ENCODE measurements at places on chromosomes 3 and 15.

DNA sequence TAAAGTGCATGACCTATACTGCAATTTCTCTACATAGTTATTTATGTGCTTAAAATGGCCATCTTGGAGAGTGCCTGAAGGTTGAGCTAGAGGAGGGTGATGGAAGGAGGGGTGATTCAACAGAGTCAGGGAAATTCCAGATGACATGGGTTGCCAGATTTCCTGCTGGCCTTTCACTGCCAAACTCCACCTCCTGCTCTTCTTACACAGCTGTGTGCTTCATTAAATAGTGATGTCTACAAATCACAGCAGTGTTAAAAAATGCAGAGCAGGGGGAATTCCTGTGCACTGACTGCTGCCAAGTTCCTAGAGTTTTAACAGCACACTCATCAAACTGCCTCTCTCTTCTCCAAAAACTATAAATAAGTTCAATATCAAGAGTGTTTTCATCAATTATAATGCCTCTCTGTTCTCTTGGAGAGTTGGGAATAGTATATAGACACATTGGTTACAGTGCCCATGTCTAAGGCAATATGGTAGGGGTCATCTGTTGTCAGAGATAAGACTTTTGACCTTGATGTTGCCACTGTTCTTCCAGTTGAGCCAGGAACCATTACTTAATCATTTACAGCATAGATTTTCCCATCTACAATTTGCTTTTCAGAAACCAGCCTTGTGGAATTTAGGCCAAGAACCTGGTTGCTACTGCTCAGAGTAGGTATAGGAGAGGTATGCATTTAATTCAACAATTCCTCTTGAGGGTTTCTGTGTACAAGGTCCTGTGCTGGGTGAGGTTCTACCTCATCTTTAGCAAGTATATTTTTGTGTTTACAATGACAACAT lies 79.6 kb downstream of the TP63 start:
- no peak for DNase-seq

DNA sequence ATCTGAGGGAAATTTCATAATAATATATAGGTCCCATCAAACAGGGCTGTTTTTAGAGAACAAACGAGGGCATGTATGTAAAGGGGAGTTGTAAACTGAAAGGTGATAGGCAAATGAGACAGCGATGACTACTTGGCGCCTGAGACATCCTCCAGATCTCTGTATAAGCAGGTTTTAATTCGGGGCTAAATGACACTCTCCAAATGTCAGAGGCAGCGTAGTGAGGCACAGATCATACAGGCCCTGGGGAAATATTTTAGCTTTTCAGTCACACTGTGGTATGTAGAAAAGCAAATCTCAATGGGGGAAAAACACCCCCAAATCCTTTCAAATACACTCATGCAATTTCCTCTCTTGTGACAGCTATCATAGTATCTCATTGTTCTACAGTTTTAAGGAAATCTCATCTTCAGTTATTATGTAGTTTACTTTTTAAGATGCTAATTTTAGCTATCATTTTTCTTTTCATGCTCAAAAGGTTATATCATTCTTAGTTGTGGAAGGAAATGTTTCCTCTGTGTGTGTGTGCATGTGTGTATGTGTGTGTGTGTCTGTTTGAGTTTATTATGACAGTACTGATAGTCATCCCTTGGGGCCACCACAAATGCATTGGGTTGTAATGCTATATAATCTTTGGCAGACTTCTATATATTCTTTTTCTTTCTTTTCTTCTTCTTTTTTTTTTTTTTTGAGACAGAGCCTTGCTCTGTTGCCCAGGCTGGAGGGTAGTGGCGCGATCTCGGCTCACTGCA lies 1.1 kb downstream of the TPRG1 start:
- DNase-seq, result no peak

DNA sequence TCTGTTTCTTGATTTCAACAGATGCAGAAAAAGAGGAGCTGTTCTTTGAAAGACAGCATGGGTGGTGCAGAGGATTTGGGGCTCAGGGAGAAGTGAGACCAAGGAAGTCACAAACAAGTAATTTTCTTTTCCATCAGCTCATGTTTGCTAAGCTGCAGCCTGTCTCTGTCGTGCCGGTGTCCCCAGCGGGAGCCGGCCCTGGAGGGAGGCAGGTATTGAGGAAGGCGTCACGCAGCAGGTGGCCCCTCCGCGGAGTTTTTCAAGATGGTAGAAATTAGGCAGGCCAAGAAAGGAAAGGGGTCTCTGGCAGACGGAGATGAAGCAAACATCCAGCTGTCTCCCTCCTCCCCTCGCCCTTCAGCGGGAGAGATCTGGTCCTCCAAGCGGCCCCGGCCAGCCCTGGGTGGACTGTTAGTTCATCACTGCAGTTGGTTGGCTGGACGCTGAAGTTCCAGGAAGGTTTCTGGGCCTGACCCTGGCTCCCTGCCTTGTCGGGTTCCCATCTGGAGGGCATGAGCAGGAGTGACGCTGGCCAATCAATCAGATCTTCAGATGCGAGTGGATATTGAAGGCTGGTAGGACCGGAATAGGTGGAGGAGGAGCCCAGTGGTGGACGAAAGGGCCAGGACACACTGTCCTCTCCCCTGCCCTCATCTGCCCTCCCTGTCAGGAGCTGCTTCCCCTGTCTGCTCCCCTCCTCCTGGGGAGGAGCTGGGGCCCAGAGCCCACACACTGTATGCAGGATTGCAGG lies 27.7 kb upstream of the MUC4 start:
- DNase-seq, result no peak

GRCh38 chr3:33144433-33144832 lies 30.6 kb downstream of the CRTAP start:
- DNase-seq, result no peak

DNA sequence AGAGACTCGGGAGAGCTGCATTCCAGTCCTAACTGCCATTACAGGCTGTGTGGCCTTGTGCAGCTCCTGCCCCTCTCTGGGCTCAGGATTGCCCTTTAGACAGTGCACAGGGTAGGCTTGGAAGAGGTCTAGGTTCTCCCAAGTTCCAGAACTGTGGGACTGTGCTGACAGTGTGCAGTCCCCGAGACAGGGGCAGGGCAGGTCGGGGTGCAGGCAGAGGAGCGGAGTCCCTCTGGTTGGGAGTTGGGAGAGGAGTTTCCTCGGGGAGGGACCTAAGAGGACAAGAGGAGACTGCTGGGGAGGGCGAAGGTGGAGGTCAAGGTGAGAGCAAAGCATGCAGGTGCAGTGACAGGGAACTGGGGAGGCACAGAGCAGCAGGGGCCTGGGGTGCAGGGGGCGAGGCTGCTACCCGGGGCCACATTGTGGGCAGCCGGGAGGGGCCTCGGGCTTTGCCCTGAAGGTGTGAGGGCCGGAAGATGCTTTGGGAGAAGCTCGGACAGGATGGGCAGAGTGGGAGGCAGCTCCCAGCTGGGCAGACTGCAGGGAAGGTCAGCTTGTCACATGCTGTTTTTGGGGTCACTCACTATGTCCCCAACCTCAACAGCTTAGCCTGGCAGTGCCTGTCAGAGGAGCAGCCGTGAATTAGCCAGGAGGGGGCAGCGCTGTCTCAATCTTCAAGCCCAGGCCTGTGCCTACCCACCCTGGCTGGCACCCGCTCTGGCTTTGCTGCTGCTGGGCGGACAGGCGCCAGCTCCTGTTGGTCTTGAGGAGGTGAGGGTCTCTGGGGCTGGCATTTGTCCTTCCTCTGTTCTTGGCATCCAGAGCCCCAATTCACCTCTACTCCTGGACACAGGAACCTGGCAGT lies 15.4 kb upstream of the CSPG4 start:
- no peak for DNase-seq

DNA sequence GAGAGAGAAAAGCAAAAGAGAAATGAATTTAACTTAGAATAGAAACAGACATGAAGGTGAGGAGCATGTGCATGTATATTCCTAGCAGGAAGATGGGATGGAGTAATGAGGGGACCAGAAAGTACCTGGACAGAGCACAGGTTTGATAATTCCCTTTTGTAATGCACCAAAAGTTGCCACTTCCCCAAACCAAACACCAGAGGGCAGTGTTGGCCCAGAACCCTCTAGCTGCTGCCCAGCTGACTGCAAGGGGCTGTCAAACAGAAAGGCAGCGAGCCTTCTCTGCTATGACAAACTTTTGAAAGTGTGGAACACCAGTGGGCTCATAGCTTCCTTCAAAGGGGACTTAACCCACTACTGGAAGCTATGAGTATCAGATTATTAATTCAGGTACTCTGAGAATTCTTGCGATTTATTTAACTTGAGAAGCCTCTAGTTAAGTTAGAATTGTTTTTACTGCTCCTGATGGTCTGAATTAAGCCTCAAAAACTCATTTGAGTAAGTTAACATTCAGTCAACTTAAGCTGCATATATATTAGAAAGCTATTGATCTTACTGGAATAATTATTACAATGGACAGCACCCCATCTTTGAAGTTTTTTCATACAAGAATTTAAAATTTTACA lies 234.9 kb downstream of the NEK10 start:
- DNase-seq, result peak; percentile 51

- no peak for DNase-seq
These were observed 55.5 kb downstream of the TM2D3 start for GRCh38 chr15:101596633-101597032.

GRCh38 chr15:89728254-89728653 lies 22.8 kb downstream of the MESP1 start:
- DNase-seq, result no peak

- no peak for DNase-seq
These were observed 221.7 kb upstream of the TLE3 start for GRCh38 chr15:70319466-70319865.

- no peak for DNase-seq
These were observed 18.6 kb downstream of the THSD4 start for GRCh38 chr15:71133747-71134472.

- DNase-seq, result no peak
These were observed 118.2 kb upstream of the GOLIM4 start for GRCh38 chr3:168213920-168214319.

- DNase-seq, result no peak
These were observed 394.1 kb downstream of the PTPRG start for GRCh38 chr3:61955483-61955882.

- no peak for DNase-seq
These were observed 8.3 kb downstream of the TADA3 start for GRCh38 chr3:9783954-9784353.

GRCh38 chr3:64575211-64575844 lies 112.5 kb downstream of the ADAMTS9 start:
- DNase-seq, result no peak

DNA sequence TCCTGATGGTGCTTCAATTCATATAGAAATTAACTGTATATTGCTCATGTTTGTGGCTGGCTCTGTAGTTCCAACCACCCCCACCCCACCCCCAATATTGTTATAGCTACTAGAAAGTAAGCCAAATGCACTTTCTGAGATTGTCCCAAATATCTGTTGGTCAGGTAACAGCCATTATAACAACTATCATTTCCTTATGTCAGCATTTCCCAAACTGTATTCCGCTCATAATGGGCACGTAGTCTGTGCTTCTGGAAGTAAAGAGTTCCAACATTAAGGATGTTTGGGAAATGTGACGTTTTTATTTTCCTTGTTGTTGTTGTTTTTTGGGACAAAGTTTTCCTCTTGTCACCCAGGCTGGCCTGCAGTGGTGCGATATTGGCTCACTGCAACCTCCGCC lies 12.2 kb upstream of the TBL1XR1 start:
- no peak for DNase-seq

GRCh38 chr15:31262901-31263671 lies 63.5 kb upstream of the KLF13 start:
- no peak for DNase-seq

DNA sequence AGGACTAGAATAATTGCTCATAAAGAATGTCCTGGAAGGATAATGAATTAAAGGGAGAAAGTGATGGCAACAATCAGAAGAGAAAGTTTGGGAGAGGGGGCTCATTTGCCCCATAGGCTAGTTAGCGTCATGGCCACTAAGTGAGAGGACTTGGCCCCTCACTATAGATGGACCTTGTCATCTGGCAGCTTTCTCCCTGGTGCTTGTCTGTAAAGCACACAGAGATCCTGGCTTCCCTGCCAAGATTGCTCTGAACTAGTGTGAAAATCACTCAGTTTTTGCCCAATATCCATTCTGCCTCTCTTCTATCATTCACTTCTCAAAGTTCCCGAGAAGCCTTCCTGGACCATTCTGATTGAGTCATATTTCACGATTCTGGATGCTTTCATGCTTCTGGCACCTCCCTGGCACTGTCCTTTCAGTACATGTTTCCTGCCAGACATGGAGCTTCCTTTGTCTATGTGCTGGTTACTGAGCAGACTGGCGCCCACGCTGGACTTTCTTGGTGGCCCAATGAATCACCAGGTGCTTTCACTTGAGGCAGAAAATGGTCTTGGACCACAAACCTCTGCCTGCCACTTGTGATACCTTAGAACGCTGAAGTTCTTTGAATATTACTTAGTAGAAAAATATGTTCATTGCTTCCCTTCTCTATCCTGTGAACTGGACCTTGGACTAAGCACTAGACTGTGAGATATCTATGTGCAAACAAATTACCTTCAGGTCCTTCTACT lies 709.6 kb upstream of the CFAP20DC start:
- peak; percentile 2 for DNase-seq

GRCh38 chr3:15633766-15634598 lies 32.4 kb downstream of the BTD start:
- DNase-seq, result no peak

- DNase-seq, result no peak
These were observed 19.0 kb upstream of the GHSR start for GRCh38 chr3:172467170-172467824.

DNA sequence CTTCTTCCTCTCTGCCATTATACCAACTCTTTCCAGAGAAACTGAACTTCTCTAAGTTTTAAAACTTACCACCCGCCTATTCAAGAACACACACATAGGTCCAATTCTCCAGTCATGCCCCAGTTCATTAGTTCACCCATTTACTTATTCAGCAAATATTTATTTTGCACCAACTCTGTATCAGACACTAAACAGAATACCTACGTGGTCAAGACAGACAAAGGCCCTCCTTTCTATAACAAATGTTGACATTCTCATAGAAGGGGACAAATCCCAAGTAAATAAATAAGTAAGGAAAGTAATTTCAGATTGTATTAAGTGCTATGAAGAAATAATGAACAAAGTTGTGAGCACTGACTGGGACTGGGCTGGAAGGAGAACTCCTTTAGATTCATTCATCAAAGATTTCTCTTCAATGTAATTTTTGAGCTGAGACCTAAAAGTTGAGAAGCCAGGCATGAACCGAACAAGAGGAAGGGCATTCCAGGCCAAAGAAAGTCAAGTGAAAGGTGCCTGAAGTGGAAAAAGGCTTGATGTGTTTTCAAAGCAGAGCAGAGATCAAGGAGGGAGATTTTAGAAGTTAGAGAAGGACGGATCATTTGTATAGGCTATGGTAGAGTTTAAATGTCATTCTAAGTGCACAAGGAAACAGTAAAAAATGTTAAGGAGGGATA lies 120.4 kb downstream of the P3H2 start:
- DNase-seq, result no peak

- no peak for DNase-seq
These were observed 544.6 kb upstream of the NECTIN3 start for GRCh38 chr3:110526777-110527727.

- no peak for DNase-seq
These were observed 6.2 kb downstream of the H1-8 start for GRCh38 chr3:129549006-129549800.

- no peak for DNase-seq
These were observed 12.5 kb downstream of the NR1I2 start for GRCh38 chr3:119794401-119794800.

Measured in occipital lobe (tissue), 3 donors.